ENCODE measurements at places on chromosomes 5 and 9. TPM values are rescaled to one million over a fixed set of nuclear protein-coding genes. Genes with fewer than 3 reads are reported as not detected.

DNA sequence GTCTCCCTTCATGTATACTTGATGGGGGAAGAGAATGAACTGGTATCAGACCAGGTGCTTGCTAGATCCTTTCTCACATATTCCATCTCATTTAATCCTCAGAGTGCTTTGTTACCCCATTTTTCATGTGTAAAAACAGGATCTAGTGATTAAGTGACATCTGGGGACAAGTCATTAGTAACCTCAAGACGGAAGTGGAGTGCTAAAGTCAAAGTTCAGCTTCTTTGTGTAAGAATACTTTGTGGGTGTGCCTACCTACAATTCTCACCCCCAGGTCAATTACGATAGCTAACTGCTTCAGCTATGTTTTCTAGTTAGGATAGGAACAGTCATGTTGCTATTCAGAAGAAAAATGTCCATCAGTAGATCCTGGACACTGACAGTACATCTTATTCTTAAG is 3.1 kb upstream of the FAM120AOS start:
- no peak for DNase-seq

The IL5 gene
- total RNA-seq = not detected

The SAPCD2 gene
- 1.0 TPM for total RNA-seq

The PPIC gene
- not detected for total RNA-seq

- no peak for DNase-seq
Observed at GRCh38 chr9:99680191-99680590, 141.5 kb upstream of the NR4A3 start.

The RUSC2 gene
- 0.16 TPM for total RNA-seq

The GABRA1 gene
- not detected for total RNA-seq

DNA sequence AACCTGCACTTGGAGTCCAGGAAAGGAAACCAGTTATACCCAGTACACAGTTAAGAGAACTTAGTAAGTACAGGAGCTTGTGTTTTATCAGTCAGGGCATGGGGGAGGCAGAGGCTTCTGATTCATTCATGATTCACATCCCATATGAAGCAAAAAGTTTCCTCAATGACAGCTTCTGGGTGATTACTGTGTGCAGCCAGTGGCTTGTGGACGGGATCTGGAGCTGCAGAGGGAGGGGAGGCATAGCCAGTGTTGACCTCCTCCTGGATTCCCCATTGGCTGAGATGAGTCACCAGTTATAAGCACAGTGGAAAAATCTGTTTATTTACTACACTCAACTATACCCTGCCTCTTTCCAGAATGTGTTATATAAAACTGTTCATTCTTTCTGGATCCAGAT is 17.7 kb downstream of the IL31RA start:
- DNase-seq = no peak

DNA sequence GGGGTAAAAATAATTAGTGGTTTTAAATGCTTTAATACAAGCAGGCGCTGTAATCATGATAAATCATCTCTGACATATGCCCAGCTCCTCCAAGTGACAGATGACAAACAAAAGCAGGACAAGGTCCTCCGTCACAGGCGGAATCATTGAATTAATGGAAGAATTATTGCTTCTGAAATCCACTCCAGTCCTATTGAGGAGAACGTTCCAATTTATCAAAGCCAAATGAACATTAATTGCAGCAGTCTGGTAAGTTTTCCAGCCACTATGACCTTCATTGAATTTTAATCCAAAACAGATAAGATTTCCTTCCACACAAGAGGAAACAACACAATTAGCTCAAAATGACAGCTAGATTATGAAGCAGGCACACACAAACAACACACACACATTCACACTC is 136.8 kb downstream of the ASTN2 start:
- no peak for DNase-seq

The BNC2 gene
- total RNA-seq = 0.03 TPM

DNA sequence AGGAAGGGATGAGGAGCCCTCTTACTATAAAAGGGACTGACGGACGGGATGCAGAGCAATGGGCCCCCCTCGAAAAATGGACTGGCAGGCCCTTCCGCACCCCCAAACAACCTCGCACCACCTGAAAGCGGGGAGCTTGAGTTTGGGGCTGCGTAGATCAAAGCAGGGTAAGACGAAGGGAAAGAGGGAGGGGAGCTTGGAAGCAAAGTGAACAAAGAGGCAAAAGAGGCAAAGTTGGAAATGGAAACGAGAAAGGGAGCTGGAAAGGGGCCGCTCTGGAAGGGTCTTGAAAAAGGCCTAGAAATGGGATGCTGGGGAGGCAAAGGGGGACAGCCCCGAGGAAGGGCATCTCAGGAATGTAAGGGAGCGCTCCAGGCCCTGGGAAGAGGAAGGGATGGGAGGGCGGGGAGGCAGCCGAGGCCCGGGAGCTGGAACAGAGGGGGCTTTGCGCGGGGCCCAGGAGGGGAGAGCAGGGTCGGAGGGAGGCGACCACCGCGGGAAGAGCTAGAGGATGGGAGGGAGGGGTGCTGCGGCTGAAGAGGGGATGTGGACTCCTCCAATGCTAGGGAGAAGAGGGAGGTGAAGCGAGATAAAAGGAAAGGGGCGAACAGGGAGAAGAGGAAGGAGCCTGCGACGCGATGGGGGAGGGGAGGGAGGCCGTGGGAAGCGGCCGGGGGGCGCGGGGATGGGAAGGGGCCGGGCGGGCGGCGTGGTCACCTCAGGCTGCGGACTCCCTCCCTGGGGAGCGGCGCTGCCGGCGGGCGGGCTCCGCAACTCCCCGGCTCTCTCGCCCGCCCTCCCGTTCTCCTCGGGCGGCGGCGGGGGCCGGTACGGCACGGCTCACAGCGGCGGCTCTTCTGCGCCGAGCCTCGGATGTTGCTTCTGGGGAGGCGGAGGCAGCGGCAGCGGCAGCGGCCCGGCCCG is 577 bp downstream of the RNF145 start:
- DNase-seq = no peak

DNA sequence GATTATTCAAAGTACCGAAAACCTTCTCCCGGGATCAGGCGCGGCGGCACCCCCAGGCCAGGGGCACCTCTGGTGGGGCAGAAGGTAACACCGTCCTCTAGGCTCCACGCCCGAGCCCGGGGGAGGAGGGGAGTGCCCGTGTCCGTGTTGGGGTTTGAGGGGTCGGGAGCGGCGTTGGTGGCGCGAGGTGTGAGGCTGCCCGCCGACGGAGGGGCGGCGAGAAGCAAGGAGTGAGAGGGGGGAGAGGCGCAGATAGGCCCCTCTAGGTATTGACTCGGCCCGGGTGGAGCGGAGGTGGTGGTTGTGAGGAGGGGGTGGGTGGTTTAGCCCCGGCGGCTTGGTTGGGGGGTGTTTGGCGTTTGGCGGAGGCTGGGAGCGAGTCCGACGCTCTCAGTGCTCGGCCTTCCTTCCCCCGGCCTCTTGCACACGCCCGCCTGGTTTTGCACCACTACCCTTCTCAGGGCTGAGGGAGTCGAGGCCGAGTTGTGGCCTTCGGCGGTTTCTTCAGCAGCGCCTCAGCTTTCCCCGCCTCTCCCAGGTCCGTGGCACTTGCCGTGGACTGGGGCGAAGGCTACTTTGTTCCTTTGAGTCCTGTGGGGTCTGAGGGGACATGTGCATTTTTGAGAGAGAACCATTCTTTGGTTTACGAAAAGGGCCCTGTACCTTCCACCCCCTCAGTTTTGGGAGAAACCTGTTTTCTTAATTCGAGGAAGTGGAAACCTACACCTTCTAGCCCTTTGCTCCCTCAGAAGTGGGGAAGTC is 450 bp downstream of the GPBP1 start:
- peak; percentile 22 for DNase-seq

The JAKMIP2 gene
- 2.5 TPM for total RNA-seq

The SARDH gene
- total RNA-seq = 34.4 TPM

DNA sequence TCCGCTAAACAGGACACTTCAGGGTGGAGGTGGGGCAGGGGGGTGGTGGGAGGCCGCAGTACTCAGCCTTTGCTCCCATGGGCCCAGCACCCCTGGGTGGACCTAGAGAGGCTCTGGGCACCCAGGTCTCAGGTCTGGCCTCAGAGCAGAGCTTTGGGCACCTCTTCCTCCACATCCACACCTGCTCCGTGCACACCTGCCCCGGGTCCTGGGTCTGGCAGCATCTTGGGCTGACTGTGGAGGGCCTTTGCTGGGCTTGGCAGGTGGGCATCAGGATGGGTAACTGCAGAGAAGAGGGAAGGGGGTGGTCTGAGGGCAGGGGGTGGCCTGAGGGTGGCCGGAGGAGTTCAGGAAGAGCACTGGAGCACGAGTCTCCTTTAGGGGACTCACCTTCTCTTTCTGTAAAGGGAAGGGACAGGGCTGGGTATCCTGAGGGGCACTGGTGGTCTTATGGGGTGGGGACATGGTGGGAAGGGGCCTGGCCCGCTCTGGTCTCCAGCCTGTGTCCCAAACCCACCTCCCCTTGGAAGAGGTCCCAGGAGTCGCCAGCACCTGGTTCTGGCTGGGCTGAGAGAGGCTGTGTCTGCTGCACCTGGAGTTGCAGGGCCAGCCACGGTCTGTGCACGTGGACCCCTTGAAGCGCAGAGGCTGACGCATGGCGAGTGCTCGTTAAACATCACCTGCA is 106.7 kb upstream of the IER5L start:
- DNase-seq = no peak

The EGFL7 gene
- 1.8 TPM for total RNA-seq

The SLC34A1 gene
- total RNA-seq = not detected

DNA sequence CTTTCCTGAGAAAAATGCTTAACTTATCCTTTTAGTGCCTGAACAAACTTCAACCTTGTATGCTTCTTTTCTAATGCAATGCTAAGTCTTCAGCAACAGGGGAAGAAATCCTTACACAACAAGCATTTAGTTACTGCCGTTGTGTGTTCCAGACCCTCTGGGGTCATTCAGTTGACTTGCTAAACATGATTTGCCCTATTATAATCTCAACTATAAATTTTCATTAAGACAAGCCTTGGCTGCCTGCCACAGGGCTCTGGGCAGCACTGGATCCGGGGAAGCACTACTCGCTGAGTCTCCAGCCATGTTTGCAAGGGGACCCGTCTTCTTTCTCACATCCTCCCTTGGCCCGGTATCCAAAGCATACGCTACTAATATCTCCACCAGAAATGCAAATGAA is 58.1 kb downstream of the PTCH1 start:
- DNase-seq = no peak

- DNase-seq = no peak
Observed at GRCh38 chr5:173743641-173744343, 127.3 kb upstream of the BOD1 start.

DNA sequence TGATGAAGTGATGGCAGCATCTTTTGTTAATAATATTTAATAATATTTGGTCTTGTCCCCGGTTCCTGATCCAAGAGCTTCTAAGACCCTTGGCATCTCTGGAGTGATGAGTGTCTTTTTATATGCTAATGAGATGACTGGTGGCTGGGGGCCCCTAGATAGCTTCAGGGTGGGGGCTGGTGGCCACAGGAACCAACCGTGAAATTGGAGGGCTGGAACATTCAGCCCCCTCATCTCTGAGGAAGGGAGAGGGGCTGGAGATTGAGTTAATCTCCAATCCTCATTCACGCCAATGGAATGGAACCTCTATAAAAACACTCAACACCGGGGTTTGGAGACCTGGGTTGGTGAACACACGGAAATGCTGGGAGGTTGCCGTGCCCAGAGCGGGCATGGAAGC is 78.2 kb upstream of the RAPGEF1 start:
- no peak for DNase-seq

- DNase-seq = no peak
Observed at GRCh38 chr5:114416254-114416653, 54.4 kb downstream of the KCNN2 start.

- no peak for DNase-seq
Observed at GRCh38 chr5:6829150-6829784, 116.0 kb downstream of the TENT4A start.

The CIZ1 gene
- total RNA-seq = 163 TPM

The SLC6A3 gene
- total RNA-seq = not detected

DNA sequence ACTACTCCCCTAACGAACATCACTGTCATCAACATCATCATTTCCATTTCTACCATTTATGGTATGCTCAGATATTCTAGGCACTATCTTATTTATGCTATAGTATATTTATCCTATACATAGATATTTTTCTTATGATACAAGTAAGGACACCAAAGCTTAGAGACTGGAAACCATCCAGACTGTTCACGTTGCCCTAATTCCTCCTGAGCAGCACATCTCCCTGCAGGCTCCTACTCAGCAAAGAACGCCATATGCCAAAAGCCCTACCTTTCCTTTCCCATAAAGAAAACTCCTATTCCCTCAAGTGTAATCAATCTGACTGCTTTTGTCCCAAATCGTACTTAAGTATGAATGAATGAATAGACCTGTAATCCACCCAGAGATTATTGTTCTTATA is 247.0 kb downstream of the PRELID2 start:
- DNase-seq = no peak

The STK32A gene
- not detected for total RNA-seq

The AK8 gene
- total RNA-seq = not detected

DNA sequence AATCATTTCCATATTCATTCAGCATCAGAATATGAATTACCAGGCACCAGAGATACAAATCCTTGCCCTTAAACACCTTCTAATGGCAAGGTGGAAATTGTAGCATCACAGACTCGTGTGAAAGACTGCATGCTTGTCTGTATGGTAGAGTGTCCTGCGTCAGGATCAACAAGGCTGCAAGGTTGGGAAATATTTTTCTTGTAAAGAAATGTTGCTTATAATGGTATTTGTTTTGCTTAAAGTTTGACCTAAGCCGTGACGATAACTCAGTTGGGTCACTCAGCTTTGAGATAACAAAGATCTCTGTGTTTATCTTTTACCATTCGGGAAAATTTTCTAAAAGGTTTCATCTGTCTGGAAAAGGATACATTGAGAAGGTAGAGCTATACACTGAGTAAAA is 87.6 kb downstream of the BASP1 start:
- DNase-seq = no peak

DNA sequence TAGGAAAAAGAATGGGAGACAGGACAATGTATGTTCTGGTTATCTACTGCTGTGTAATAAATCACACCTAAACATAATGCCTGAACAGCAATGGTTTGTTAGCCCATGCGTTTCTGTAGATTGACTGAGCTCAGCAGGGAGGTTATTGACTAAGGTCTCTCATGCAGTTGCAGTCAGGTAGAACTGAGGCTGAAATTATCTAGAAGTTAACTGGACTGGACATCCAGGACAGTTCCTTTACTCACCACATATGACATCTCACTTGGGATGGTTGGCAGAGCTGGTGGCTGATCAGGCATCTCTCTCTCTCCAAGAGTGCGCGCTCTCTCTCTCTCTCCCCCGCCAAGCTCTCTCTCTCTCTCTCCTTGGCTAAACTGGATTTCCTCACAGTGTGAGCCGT is 8.9 kb upstream of the FOXB2 start:
- no peak for DNase-seq

The ARHGEF39 gene
- total RNA-seq = 0.33 TPM

The TPPP gene
- 8.2 TPM for total RNA-seq

- DNase-seq = peak; percentile 6
Observed at GRCh38 chr9:110874963-110875674, 163.2 kb downstream of the LPAR1 start.

The SLIT3 gene
- not detected for total RNA-seq

DNA sequence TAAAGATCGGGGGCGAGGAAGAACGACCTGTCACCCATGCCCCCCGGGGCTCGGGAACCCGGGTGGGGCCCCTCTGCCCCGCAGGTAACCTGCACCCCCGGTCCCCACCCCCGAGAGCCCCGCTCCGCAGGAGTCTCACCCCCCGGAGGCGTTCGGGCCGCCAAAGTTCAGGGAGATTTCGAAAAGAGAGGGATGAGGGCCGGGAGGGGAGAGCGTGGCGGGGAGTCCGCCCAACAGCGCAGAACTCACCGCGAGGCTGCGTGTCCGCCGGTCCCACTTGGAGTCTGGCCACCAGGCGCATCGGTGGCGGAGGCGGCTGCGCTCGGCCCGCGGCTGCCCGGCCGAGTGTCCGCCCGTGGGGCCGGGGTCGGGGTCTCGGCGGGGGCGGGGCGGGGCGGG is at the start of gene PHF19:
PHF19 (minus strand) TSS at position 347 of the 399 bp plus-strand sequence. CDS start 2,447 bp downstream, outside the sequence.
- DNase-seq = no peak

The PCDHAC2 gene
- total RNA-seq = not detected
